ENCODE measurements at places on chromosomes 2 and 18.

DNA sequence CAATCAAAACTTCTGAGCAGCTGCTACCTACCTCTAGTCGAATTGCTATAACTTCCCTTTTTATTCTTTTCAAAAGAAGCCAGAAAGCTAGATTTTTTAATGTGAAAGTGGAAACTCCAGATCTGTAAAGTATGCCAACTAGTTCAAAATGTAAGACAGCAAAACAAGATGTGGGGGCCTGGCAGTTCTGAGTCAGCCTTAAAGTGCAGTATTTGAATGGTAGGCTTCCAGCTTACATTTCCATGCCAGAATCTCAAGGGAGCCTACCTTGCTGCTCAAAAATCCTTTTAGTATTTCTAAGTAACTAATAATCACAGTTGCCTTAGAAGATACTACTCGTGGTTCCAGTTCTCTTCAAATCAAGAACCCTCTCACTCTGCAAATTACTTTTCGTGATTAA is 1288.7 kb downstream of the LRP1B start:
- no peak for DNase-seq

- DNase-seq = no peak
Observed at GRCh38 chr2:178271629-178272333, 77.5 kb downstream of the OSBPL6 start.

DNA sequence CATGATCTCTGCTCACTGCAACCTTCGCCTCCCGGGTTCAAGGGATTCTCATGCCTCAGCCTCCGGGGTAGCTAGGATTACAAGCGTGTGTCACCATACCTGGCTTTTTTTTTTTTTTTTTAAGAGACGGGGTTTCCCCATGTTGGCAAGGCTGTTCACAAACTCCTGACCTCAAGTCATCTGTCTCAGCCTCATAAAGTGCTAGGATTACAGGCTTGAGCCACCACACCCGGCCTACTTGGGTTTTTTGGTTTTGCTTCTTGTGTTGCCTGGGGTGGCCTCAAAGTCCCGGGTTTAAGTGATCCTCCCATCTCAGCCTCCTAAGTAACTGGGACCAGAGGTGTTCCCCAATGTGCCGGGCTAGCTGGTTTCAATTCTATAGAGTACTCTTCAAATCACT is 64.6 kb downstream of the NAPG start:
- DNase-seq = no peak

DNA sequence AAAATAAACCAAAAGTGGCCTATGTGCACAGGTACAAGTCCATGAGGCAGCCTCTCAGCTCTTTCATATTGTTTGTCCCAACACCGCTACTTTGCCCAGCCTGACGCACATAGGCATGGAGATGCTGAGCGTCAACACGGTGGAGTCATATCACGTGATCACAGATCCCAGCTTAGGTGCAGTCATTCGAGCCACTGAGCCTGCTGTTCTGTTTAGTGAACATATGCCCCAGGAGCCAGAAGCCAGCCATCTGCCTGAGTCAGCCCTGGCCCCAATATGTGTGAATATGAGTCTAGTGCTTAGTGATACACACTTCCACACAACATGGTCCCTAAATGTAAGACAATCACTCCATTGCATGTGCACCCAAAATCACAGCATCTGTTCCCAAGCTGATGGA is 88.2 kb upstream of the LCLAT1 start:
- no peak for DNase-seq

DNA sequence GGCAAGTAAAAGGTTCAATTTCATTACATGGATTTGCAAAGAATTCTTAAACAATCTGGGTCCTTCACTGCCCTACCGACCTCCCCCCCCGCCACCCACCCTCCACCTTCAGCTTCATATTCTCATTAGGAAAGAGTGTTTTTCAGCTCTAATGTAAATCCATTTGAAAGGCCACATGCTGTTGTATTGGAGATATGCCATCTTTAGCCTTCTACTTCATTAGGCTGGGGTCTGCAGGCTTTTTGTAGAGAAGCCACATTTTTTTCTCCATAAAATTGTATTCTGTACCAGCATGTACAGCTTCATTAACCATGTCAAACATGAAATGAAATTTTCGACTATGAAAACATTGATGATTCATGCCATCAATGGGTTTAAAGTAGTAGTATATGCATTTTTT is 42.8 kb upstream of the THUMPD2 start:
- DNase-seq = no peak
